C1 segment of cervical spinal cord (tissue), 14 donors: ENCODE measurements at places on chromosomes 16 and 17.

GRCh38 chr16:87076950-87077749 is 240.0 kb downstream of the C16orf95 start:
- DNase-seq: no peak

DNA sequence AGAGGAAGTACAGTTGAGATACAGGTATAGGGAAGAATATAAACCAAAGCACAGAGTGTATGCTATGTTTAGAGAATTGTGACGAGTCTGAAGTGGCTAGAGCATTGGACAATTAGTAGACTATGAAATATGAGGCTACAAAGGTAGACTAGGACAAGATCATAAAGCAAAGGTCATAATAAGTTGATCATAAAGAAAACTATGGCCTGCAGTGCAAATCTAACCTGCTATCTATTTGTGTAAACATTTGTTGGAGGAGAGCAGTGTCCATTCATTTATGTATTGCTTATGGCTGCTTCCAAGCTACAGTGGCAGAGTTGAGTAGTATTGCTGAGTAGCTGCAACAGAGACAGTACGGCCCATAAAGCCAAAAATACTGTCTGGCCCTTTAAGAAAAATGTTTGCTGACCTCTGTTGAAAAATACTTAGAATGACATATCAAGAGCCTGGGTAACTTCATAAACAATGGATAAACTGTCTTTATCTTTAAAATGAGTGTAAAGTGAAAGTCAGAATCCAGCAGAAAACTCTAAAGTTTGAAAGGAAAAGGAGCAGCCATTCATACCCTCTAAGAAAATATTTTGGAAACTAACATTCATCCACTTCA is 14.5 kb upstream of the OR1E2 start:
- DNase-seq: no peak

DNA sequence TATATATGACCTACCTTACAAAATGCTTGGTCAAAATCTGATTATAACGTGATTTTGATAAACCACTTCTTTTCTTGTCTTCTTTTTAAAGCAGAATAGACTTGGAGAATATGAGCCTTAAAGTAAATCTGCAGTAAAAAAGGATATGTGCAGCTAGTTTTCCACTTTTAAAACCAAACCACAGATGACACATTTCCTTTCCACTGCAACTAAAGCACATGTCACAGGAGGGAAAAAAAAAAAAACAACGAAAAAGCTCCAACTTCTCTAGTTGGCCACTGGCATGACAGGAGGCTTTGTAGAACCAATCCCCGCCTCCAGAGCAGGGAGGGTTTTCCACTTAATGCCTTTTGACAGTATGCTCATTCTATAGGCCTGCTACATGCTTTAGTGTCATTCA is at the start of gene EVI2A:
Gene EVI2A, minus strand, starts transcription at position 142 of the 400 bp plus-strand sequence. CDS start 2,609 bp downstream, outside the sequence.
- no peak for DNase-seq

GRCh38 chr16:47320546-47321310 is 140.1 kb downstream of the ITFG1 start:
- no peak for DNase-seq

- DNase-seq: no peak
Observed at GRCh38 chr16:53991754-53992378, 287.9 kb downstream of the FTO start.

DNA sequence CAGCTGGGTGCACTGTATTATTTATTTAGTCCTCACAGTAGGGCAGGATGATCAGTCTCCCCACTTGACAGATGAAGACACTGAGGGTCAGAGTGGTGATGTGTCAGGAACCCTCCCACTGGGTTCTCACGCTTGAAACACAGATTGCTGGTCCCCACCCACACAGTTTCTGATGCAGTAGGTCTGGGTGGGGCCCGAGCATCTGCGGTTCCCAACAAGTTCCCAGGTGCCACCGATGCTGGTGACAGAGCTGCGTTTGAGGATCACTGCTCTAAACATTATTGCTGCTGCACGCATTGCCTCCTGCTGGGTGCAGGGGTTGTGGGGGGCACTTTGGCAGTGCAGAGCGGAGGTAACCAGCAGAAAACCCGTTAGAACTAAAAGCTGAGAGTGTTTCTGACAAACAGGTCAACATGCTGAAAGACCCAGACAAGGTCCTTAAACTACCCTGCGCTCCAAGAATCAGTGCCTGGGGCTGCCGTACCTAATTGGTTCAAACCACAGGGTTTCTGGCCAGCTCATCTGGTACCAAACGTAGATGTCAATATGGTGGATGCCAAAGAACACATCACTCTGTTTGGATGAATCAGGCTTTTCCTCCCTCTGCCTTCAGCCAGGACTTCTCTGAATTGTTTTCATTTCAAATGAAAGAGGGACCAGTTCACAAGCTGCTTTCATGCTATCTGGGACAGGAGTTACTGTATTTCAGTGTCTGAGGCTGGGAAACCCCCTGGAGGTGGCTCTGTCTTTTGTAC is 76.0 kb downstream of the ABCC1 start:
- DNase-seq: peak; percentile 8

DNA sequence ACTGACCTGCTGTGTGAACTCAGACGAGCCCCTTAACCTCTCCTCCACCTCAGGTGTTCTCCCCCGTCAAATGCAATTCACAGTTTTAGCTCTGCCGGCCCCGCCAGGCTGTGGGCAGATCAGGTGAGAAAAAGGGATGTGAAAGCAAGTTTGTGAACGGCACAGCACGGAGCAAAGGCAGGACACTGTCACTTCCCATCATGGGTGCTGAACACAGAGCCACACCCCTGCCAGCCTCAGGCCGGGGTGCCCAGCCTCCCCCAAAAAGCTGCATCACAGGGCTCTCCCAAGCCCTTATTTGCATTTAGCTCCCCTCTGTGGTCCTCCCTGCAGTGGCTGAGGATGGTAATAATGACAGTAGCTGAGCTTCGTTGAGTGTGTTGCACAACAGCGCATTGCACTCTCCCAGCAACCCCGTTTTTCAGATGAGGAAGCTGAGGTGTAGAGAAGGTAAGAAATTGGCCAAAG is 88.8 kb upstream of the TNRC6C start:
- no peak for DNase-seq
